Kidney epithelial cell (primary cell): ENCODE measurements at places on chromosomes 4 and X.

DNA sequence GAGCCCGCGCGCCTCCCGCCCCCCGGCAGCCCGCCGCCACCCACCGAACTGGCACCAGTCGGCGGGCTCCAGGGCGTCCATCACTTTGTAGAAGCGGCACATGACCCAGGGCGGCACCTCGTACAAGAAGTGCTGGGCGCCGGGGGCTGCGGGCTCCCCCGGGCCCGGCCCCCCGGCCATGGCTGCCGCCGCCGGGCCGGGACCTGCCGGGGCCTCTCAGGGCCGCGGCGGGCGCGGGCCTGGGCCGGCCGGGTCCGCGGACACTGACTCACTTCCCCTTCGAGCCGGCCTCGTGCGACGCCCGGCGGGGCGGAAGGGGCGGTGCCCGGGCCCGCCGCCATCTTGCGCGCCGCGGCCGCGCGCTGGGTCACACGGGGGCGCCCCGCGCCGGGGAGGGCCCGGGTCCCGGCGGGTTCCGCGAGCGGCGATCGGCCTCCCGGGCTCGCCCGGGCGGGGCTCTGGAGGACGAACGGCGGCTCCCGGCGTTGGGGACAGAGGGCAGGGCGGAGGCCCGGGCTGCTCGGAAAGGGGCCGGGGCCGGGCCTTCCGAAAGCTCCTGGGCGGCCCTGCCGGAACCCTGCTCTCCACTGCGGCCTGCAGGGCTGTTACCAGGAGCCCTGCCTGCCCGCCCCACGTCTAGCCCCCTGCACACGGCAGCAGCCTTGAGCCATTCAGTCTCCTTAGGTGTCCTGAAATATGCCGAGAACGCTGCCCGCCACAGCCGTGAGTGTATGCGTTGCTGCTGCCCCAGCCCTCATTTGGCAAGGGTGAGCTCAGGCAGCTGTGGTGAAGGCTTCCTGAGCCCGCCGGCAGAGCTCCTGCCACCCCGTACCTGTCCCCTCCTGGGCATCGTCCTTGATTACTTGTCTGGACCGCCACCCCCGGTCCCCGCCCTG, at the start of gene IRAK1:
Gene IRAK1, minus strand, starts transcription at position 270 of the 896 bp plus-strand sequence. Its CDS starts 90 bp downstream, at position 180.
- no peak for DNase-seq

DNA sequence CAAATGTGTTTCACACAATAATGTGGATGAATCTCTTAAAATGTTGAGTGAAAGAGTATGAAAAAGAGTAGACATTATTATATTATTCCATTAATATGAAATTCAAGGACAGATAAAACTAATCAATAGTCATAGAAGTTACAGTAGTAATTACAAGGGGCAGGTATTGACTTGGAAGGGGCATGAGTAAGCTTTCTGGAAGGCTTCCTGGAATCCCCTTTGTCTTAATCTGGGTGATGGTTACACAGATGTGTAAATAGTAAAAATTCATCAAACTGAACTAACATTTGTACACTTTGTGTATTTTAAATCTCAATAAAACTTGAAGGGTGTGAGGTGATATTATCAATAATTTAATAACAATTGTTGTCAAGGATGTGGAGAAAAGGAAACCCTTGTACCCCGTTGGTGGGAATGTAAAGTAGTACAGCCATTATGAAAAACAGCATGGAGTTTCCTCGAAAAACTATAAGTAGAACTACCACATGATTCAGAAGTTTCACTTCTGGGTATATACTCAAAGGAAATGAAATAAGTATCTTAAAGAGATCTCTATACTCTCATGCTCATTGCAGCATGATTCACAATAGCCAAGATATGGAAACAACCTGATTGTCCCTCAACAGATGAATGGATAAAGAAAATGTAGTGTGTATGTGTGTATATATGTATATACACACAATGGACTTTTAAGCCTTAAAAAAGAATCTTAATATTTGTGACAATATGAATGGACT, 96.9 kb upstream of the MID1IP1 start:
- DNase-seq: no peak

DNA sequence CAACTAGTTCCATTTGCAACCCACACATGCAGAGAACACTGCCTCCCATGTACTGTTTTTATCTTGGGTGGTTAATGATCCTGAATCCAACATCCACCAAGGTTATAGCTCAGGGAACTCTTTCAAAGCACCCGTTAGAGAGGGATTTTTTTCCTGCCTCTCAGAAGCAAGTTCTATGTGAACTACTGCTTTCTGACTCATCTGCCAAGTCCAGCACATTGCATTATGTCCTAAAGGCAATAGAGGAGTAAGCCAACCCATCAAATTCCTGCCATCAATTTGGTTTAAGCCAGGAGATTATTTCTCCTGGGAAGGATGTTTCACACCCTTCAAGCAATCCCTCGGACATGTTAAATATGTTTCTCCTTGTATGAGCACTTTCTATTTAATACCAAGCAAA, 334.5 kb downstream of the GASK1B start:
- peak; percentile 5 for DNase-seq

GRCh38 chr4:54391104-54391503, 162.0 kb downstream of the PDGFRA start:
- no peak for DNase-seq

DNA sequence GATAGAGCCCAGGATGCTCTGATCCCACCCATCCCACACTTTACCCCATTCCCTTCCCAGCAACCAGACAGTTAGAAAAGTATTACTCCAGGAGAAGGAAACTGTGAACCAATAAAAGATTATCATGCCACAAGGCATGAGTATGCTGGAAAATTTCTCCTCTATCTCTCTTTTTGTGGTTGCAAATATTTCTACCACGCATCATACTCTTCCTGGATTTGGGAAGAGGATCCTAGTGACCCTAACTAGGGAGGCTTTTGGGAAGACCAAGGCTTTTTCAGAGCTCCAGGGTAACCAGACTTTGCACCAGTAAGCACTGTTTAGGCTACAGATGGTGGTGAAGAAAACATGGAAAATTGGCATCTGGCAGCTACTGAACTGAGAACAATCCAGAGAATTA, 257.6 kb upstream of the CLNK start:
- no peak for DNase-seq

DNA sequence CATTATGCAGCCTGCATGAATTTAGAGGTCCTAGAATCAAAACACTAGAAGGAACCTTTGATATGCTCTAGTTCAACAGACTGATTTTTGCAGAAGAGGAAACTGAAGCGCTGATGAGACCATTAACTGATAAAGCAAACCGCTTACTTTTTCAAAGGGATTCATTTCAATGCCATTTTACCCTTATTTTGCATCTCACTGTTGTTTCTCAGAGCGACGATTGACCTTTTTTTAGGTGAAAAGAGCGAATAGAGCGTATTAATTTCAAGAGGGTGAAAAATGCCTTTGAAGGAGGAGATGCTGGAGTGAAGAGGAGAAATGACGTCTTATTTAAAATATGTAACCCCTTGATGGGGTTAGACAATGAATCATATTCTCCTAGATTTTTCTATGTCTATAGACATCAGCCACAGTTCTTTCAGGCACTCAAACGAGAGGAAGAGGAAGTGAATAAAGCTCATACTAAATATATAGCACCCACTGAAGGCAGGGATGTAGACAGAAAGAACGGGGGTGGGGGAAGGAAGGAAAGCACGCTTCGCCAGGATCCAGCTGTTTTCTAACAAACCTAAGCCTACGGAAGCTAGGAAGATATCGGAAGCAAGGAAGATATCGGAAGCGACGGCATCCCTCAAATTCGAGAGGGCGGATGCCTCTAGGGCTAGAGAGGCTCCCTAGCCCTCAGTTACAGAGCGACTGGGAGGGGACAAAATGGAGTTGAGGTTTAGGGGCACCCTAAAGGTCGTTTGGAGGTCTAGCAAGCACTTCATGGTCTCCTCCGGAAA, 848 bp downstream of the ACSL4 start:
- no peak for DNase-seq

- DNase-seq: no peak
These were observed 529.7 kb upstream of the BOD1L1 start for GRCh38 chr4:14157262-14157661.

DNA sequence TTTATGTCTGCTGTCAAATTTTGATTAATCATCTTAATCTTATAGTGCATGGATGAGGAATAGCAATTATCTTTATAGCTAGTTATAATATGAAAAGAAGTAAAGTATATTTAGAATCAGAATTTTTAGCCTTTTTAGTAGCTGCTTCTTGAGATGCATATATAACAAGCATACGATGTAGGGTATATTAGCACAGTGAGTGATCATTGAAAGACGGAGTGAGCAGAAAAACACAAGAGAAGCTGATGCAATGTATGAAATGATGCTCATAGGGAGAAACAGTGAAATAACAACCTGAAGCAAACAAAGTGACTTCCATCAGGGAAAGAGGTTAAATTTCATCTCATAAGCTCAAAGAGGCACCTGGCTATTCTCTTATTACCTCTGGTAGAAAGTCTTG, 77.0 kb downstream of the GLRA3 start:
- no peak for DNase-seq

GRCh38 chrX:48025561-48025960, 18.8 kb downstream of the SPACA5 start:
- no peak for DNase-seq

DNA sequence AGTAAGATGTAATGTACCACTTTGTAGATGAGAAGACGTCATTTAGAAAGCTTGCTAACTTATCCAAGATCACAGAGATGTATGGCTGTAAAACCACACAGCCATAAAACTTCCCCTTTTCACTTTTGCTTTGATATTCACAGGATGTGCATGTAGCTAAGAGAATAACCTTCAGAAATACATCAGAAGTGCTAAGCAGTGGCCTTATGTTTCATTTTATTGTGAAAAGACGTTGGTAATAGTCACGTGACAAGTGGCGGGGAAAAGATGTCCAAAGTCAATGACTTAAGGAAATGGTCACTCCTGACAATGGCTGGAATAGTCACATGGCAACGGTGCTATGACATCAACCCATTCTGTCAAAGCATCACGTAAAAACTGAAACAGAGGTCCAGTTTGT, 12.9 kb upstream of the WDR17 start:
- no peak for DNase-seq

DNA sequence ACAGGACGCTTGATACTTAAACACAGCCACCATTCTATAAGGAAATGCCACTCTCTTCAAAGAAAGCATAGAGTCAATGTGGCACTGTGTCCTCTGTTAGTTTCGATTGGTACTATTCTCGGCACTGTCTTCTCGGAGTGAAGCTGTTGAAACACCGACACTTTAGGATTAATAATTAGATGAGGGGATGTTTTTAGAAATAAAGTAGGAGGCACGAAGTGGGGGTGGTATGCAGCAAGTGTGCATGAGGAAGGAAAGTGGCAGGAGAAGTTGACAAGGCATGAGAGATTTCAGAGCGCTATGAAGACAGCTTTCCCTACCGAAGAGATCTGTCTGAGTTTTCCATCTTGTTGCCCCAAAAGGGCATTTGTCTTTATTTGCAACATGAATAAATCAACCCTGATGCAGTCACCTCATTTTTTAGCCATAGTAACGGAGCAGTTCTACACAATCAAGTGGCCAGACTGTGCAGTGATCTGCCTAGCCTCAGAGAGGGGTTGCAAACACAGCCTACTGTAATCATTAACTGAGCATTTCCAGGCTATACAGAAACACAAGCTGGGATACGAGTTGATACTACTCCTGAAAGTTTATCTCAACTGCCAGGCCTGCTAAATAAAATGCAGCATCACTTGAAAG, 8.3 kb downstream of the GPRIN3 start:
- peak; percentile 29 for DNase-seq

- no peak for DNase-seq
These were observed 700.5 kb upstream of the AGA start for GRCh38 chr4:178142724-178143123.
